ENCODE measurements at places on chromosomes 11 and 22.
A peak's percentile ranks its signal among the peaks of the same experiment; 100 is the strongest.

DNA sequence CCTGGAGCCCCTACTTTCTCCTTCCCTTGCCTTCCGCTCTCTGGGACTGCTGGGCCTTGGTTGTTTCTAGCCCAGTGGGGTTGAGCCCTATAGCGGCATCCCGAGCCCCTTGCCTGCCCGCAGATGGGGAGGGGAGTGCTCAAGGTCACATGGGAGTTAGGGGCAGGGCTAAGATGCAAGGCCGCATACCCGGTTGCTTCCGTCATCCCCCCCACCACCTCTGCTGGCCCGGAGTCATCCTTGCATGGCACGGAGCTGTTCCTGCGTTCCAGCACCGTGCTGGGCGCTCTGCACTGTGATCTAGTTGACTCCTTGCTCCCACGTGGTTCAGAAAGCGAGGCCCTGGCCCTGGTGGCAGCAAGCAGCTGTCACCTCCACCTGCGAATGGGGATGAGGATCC, 18.0 kb downstream of the FLRT1 start:
- DNase-seq = no peak

DNA sequence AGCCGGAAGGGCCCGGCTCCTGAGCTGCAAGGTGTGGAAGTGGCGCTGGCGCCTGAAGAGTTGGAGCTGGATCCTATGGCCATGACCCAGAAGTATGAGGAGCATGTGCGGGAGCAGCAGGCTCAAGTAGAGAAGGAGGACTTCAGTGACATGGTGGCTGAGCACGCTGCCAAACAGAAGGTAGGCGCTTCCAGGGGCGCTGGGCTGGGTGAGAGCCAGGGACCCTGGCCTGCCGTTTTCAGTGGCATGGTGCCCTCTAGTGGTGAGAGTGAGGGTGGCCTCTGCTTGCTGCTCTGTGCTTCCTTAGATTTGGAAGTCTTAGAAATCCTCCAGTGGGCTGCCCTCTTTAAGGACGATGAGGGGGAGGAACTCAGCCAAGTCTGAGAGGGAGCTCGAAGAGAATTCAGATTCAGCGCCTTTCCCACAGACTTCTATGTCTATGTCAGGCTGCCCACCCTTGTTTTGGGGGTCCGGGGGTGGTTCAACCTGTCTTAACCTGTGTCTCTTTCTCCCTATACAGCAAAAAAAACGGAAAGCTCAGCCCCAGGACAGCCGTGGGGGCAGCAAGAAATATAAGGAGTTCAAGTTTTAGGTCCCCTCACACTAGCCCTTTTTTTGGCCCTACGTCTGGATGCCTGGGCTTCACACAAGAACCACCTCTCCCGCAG, 1.8 kb upstream of the PACS1 start:
- DNase-seq = peak; percentile 58

DNA sequence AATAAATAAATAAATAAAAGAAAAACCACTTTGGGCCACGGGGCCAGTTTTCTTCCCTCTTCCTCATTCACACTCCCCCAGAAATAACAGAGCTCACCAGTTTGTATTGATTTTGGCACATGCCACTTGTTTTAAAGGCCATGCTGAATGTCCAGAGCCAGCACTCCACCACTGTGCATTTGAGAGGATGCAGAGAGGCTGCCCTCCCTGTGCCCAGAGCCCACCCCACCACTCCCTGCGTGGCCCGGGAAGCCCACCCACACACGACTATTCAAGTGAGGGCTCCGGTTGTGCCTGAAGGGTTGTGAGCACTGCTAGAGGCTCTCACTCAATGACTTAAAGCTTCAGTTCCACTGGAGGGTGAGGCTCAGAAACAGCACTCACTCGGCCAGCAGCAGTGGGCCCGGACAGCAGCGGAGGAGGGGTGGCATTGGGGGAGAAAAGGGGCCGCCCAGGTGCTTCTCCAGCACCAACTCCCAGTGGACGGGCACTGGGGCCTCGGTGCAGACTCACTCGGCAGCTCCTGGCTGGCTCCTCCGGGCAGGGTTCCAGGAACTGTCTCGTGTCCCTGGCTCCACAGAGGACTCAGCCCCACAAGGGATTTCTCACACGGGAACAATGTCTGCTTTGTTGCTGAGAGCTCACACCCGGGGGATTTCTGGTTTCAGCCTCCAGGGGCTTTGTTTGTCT, 112.7 kb downstream of the SHANK2 start:
- no peak for DNase-seq

- DNase-seq = no peak
Measured at GRCh38 chr11:116813781-116814471, 9.2 kb downstream of the APOA4 start.

GRCh38 chr22:37462983-37463382, 23.2 kb downstream of the MFNG start:
- DNase-seq = no peak

DNA sequence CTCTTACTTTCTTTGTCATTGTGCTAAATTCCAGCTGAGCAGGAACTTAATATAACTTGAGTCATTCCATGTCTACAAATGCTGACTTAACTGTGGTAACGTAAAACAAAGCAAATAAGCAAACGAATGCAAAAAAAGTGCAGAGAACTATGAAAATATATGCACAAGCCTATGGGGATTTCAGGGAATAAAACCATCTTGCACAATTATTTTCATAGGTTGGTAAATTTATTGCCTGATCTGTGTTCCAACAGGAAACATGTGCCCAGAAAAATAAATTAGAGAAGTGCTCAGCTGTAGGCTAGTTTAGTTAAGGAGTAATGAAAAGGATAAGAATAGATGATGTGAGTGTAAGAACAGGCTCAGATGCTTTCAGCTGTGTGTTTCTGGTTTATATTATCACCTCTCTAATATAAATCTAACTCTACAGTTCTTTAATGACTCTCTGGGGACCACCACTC, 1169.3 kb downstream of the LRRC4C start:
- no peak for DNase-seq

GRCh38 chr11:35305670-35306382, 113.5 kb downstream of the SLC1A2 start:
- no peak for DNase-seq

GRCh38 chr22:22933100-22933806, 45.6 kb downstream of the IGLL5 start:
- DNase-seq = no peak

- no peak for DNase-seq
Measured at GRCh38 chr11:130042093-130042591, 27.6 kb upstream of the APLP2 start.

DNA sequence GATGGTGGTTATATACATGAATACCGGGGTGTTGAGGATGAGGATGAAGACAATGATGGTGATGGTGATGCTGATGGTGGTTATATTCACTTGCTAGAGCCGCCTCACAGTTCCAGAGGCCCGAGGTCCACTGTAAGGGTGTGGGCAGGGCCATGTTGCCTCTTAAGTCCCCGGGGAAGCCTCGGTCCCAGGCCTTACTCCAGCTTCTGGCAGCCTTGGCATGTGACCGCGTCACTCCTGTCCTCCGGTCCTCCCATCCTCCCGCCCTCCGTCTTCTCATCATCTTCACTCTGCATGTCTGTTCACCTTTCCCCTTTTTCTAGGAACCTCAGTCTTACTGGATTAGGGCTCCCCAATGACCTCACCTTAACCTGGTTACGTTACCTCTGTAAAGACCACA, 54.6 kb downstream of the IGLL1 start:
- DNase-seq = no peak

DNA sequence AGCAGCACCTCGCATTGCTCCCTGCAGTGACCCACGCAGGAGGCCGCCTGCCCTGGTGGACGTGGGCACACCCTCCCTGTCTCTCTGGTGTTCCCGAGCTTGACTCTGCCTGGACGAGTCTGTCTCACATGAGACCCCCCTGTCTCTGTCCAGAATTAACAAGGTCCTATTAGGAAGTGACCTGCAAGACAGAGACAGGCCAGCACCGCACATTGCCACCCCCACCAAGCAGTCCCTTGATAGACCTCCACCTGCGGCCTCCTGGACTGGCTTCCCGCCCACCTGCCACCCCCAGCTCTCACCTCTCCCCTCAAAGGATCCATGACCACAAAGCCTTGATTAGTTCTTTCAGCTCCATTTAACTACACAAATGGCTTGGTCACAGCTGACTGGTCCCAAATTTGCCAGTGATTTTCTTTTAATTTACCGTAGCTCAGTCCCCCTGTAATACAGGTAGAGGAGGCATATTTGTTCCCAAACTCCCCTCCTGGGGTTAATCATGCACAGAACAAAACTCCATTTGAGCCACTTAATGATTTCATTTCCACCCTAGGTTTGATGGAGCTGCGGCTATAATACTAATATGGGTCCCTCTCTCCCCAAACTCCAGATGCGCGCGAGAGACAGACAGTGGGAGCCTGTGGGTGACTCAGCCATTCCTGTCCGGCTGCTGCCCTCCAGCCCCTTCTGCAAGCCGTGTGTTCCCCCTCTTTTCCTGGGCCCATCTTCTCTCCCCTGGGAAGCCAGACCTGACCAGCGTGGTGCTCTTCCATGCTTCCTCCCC, 11.2 kb downstream of the SPATA19 start:
- DNase-seq = no peak

- DNase-seq = no peak
Measured at GRCh38 chr11:32414925-32415324, 20.4 kb downstream of the WT1 start.

- no peak for DNase-seq
Measured at GRCh38 chr11:45832811-45833441, 14.3 kb upstream of the CRY2 start.

GRCh38 chr11:3623767-3624458, 17.9 kb downstream of the ART5 start:
- no peak for DNase-seq

DNA sequence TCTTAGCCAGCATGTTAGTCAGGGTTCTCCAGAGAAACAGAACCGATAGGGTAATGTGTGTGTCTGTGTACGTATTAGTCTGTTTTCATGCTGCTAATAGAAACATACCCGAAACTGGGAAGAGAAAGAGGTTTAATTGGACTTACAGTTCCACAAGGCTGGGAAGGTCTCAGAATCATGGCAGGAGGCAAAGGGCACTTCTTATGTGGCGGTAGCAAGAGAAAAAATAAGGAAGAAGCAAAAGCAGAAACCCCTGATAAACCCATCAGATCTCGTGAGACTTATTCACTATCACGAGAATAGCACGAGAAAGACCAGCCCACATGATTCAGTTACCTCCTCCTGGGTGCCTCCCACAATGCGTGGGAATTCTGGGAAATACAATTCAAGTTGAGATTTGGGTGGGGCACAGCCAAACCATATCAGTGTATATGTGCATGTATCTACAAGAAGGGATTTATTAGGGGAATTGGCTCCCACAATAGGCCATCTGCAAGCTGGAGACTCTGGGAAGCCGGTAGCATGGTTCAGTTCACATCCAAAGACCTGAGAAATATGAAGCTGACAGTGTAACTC, 173.7 kb upstream of the NECTIN1 start:
- DNase-seq = no peak

- DNase-seq = no peak
Measured at GRCh38 chr11:34601085-34601444, 19.8 kb upstream of the EHF start.

GRCh38 chr11:68211546-68211945, 1.6 kb downstream of the KMT5B start:
- DNase-seq = no peak

GRCh38 chr11:27421819-27422494, 50.6 kb downstream of the LGR4 start:
- DNase-seq = no peak

GRCh38 chr11:72738199-72739141, 13.7 kb downstream of the ARAP1 start:
- DNase-seq = no peak

- DNase-seq = no peak
Measured at GRCh38 chr11:16966930-16967671, 47.1 kb downstream of the PLEKHA7 start.

DNA sequence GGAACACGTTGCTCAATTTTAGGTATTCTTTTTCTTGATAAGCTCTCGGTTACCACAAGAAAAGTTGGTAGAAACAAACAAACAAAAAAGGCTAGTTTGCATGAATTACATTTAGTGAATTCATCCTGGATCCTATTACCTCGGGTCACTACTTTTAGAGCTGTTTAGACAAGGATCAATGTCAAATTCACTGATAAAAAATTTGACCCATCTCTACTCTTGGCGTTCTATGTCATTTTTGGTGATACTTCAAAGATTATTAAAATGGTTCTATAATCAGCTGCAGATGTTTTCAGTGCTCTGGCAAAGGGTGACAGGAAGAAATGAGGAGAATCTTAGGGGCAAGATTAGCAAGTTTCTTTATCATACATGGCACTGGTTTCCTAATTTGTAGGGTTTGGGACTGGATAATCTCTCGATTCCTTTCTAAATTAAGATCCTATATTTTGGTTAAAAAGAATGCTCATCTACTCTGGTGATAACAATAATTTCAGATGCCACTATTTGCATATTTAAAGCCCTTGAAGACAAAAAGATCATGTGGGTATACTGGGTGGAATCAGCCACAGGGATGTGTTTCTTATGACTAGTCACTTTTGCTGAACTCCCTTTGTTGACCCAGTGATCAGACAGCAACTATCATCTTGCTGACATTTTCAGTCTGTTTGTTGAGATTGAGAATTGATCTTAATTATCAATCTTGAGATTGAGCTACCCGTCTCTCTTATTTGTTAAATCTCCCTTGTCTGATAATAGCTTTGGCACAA, 442.9 kb downstream of the AASDHPPT start:
- no peak for DNase-seq

DNA sequence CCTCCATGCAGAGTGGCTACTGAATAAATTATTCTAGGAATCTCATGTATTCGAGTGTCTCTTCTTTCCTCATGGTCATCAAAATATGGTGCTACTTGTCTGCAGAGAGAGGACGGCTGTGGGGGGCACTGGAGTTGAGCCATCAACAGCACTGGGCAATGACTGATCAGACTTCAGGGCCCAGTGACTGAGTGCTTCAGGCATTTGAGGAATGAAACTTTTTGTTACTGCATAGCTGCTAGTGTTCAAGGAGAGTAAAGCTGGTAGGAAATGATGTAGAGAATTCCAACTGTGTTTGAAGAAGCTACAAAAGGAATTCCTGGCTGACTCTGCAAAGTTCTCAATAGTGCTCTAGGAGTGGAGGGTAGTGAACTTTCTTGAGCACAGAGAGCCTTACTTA, 277.7 kb downstream of the CADM1 start:
- no peak for DNase-seq

DNA sequence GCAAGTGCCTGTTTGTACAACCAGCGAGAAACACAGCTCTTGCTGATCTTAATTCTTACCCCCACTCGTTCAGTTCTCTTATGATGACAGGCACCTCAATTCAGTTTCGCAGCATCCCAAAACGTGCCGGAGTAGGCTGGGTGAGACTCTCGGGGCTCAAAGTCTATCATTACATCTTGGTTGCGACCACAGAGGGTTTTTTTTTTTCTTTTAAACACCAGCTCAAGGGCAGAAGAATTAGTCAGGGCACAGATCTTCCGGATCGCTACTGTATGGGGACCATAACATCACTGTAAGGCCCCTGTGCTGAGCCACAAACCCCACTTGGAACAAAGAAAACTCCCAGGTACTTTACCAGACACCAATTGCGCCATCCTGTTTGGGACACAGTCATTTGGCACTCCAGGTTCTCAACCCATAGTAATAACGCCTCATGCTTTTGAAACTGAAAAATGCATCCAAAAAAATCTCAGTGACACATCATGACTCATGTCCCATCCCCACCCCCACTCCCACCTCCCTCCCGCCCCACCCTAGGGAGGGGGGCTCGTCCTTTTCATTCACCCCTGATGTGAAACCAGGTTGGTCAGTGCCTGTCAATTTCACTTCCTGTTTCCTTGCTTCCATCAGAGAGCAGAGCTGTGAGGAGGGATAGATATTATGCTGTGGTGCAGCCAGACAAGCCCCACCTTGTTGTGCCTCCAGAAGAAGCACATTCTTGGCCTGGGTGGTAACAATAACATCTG, 41.0 kb upstream of the CD5 start:
- DNase-seq = peak; percentile 76

GRCh38 chr22:16955678-16956210, 52.3 kb downstream of the GAB4 start:
- no peak for DNase-seq
